EH (cell line): ENCODE measurements at places on chromosomes 5 and 9.
A peak's percentile ranks its signal among the peaks of the same experiment; 100 is the strongest.

DNA sequence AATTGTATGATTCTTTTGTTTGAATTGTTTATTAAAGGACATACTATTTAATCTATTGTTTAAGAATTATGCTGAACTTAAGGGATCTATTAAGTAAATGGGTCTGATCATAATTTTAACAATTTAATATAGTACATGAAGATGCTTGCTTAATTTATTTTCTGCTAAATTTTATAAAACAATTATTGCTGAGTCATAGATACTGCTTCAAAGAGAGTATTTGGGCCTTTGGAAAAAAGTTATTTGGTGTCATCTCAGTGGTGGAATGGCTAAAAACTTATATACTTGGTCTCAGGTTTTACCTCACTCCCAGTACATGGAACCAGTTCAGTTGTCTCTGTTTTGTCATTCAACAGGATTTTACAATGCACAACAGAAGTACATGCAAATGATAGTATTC lies 145.3 kb downstream of the CDH9 start:
- DNase-seq, result no peak

DNA sequence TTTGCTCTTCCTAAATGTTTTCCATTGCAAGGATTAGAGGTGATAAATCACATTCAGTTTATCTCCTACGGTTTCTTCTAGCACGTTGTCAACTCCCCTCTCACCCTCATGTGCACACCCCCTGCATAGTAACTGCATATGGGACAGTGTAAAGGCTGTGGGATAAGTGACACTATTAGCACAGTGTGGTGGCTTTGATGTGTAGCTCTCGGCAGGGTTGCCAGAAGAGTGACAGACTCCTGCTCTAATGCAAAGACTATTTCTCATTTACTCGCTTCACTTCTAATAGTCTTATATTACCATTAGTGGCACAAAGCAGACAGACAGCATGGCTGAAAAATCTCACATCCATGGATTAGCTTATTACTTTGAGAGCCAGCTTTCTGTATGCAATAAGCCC lies 454.6 kb downstream of the CETN3 start:
- no peak for DNase-seq

GRCh38 chr5:14187660-14188059 lies 44.5 kb downstream of the TRIO start:
- peak; percentile 45 for DNase-seq

- no peak for DNase-seq
These were observed 125.0 kb downstream of the AOPEP start for GRCh38 chr9:94851467-94851866.

GRCh38 chr5:67552773-67553172 lies 356.2 kb upstream of the CD180 start:
- DNase-seq, result no peak

DNA sequence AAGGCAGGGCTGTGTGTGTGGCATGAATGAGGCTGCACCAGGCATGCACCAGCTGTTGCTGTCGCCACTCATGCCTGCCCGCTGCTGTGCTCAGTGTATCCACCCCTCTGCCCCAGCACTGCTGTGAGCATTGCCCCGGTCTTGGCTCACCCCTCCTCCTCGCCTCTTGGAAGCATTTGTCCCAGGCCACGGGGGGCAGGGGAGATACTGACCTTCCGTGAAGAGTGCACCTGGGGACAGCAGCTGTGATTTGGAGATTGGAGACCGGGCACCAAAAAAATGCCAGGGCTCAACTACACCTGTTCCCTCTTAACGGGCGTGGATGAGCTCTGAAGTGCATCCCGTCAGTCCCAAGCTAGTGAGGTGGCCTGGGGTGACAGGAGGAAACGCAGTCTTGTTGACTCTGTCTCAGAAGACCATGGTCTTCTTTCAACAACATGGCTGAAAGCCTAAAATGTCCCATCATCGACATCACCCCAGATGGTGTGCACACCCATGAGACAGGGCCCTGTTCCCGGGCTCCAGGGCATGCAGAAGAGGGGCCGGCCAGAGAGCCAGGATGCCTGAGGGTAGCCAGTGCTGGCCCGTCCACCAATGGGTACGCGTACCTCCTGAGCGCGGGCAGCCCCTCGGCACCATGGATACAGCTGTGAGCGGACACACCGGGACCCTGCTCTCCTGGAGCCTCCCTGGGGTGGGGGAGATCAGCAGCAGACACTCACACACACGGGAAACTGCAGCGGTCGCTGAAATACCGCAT lies 115.8 kb downstream of the COL5A1 start:
- no peak for DNase-seq

GRCh38 chr9:32442433-32442832 lies 58.0 kb downstream of the ACO1 start:
- DNase-seq, result no peak

DNA sequence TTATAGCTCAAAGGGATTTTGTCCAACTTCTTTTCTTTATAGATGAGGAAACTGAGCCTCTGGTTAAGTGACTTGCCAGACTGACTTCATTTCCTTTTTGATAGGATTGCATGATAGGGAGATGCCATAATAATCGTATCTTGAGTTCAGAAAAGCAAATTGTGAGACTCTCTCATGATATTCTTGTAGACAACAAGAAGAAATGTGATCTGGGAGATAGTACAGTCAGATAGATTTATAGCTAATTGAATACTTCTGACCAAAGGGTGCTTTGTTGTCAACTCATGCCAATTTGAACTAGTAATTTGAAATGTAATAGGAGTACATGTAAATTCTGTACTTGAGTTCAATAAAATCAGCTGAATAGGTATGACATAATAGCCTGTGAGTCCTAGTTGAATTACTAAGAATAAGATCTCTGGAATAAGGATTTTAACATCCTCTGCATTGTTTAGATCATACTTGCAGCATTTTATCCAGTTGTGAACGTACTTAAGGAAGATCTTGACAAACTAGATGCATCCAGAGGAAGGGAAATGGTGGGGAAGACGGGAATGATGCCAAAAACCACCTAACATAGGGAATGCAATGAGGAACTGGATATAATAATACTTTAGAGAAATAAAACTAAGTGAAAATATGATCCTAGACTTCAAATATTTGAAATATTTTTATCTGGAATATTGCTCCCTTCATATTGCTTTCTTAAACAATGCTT lies 25.5 kb downstream of the CWC27 start:
- DNase-seq, result peak; percentile 32

DNA sequence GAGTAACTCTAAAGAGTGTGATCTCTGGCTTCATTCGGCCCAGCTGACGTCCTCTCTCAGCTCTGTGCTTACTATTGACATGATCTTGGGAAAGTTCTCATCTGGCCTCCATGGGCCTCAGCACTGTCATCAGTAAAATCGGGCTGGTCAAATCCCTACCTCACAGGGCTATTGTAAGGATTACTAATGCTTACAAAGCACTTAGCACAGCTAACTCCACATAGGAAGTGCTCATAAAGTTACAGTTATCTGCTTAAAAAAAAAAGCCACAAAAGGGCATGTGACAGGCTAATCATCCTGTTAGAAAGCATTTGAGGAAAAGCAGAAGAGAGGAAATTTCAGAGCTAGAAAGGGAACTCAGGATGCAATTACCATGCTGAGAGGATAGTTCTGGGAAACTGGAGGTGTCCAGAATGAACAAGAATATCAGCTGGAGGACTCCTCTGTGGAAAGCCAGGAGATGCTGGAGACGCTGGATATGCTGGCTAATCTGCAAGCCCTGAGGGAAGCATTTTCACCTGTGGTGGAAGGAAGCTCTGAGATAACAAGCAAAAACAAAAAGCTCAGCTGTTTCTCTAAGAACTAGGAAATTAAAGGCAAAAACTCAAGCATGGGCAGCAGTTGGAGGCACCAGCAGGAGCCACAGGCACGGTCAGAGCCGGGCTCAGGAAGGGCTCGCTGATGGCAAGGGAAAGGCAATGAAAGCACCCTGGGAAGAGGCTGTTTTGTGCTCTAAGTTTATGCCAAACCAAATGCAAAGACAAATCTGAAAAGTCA lies 4.4 kb upstream of the BHMT start:
- peak; percentile 60 for DNase-seq

DNA sequence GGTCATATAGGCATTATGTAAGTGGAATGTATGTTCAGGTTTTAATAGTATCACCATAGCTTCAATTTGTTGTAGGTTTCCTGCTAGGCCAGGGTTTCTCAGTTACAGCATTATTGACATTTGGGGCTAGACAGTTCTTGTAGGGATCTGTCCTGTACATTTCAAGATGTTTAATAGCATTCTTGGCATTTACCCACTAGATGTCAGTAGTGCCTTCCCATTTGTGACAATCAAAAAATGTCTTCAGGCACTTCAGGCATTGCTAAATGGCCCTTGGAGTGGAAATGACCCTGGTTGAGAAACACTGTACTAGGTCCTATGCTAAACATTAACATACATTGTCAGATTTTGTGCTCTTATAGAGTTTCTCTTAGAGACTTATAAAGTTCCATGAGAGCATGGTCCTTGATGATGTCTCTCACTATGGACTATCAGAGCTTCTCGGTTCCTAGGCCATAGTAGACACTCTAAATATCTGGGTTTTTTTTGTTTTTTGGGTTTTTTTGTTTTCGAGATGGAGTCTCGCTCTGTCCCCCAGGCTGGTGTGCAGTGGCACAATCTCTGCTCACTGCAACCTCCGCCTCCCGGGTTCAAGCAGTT lies 1.4 kb downstream of the KIF20A start:
- DNase-seq, result peak; percentile 78

DNA sequence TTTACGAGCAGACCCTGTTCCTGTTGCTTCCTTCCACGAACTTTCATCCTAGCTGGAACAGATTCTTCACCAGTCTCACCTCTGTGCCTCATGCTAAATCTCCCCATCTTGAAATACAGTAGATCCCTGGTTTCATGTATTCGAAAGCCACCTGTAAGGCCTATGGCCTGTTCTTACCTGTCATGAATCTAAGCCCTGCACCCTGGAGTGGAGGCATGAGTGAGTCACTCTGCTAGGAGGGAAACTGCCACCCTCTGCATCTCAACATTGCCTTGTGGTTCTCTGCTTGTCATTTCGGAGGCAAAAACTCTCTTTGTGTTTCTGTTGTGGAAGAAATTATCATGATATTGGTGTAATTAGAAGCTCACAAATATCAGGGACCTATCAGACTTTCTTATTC lies 320.0 kb downstream of the ENC1 start:
- no peak for DNase-seq

- DNase-seq, result no peak
These were observed 6.1 kb downstream of the SLC31A2 start for GRCh38 chr9:113156880-113157279.

DNA sequence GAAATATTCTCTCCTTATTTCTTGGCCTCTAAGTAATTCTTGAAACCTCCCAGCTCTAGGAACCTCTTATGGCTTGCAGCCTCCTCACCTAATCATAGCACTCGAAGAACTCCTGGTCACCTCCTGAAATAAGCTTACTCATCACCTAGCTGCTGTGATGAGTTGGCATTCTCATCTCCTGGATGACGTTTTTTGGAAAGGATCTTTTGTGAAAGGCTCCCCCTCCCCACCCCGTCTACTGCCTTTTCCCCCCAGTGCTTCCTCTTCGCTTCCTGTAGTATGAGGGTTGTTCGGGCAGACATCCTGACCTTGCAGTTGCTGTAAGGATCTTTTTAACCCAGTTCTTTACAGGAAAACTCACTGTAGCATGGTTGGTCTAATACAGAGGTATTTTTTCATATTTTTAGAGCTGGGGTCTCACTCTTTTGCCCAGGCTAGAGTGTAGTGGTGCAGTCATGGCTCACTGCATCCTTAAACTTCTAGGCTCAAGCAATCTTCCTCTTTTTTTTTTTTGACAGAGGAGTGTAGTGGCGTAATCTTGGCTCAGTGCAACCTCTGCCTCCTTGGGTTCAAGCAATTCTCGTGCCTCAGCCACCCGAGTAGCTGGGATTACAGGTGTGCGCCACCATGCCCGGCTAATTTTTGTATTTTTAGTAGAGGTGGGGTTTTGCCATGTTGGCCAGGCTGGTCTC lies 41.8 kb downstream of the ARHGAP26 start:
- DNase-seq, result no peak

GRCh38 chr5:160545832-160546231 lies 124.2 kb downstream of the PTTG1 start:
- no peak for DNase-seq

- peak; percentile 78 for DNase-seq
These were observed at the start of gene DBN1 for GRCh38 chr5:177473443-177474001. DBN1 (minus strand) TSS chr5:177473634; CDS start chr5:177473521, 113 bp downstream.

- peak; percentile 70 for DNase-seq
These were observed 22.4 kb upstream of the FCN2 start for GRCh38 chr9:134858051-134858841.

- DNase-seq, result peak; percentile 88
These were observed 75.0 kb downstream of the GCNT1 start for GRCh38 chr9:76534026-76534425.

DNA sequence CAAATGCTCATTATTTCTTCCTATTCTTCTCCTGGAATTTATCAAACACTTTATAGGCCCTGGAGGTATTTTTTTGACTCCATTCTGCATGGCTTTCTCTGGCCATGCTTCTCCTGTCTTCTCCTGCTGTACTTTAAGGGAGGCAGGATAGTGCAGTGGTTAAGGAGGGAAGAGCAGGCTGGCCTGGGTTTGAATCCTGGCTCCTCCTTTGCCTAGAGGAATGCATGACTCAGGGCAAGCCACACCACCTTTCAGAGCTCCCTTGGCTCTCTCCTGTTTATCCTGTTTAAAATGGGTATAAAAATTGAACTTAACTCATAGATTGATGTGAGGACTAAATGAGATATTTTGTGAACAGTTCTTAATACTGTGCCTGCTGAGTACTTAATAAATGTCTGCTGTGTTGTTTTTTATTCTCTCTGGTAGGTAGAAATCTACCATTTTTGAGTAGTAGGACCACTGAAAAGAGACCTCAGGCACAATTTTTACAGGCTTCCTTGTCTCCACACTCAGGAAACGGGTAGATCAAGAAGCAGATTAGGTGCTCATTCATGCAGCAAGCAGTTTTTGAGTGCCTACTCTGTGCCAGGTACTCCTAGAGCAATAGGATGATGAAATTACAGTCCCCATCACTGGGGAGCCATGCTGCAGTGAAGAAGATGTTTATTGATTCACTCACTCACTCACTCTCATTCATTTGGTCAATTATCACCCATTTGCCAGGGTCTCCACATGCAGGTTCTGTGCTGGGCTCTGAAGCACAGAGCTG lies 32.7 kb upstream of the ARAP3 start:
- DNase-seq, result peak; percentile 24

GRCh38 chr9:19161257-19162025 lies 34.1 kb upstream of the PLIN2 start:
- DNase-seq, result peak; percentile 96

- no peak for DNase-seq
These were observed 12.3 kb upstream of the PPP2R2B start for GRCh38 chr5:146890731-146891440.

DNA sequence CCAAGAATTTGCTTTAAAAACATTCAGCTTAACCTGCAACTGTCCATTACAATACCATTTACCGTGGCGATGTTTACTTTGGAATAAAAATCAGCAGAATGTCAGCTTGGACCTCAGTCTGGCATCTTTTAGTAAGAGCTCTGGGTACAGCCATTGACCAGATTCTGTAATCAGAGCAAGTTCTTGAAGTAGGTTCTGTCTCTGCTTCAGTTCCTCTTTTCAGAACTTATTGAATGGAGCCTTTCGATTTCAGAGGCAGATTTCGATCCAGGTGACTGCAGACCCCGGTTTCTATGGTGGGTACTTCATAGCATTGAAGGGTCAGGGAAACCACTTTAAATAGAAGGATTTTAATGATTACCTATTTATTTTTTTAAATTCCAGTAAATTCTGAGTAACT lies 53.4 kb upstream of the SV2C start:
- no peak for DNase-seq

- no peak for DNase-seq
These were observed 25.0 kb upstream of the MRPS30 start for GRCh38 chr5:44783634-44784315.

GRCh38 chr9:114227288-114228015 lies 72.1 kb downstream of the COL27A1 start:
- no peak for DNase-seq

- DNase-seq, result no peak
These were observed 265.8 kb downstream of the ADAMTSL1 start for GRCh38 chr9:18739641-18740318.
